Eye (tissue), 1 donor: ENCODE measurements at places on chromosomes 2 and 18.

- DNase-seq = no peak
These were observed 68.6 kb downstream of the GATA6 start for GRCh38 chr18:22238036-22238435.

DNA sequence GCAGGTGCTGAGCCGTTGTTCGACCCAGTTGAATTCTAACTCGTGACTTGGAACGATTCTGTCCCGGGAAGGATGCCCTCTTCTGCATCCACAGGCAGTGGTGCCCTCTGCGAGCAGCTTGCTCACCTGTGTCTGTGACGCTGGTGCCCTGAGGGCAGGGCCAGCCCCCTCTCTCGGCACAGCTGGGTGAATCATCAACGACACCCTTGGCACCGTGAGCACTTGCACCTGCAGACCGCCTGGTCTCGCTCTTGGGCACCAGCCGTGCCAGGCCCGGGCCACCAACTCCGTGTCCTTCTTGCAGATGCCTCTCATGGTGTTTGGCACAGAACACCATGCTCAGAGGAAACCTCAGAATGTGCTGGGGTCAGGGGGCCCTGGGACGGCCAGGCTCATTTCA is 75.0 kb downstream of the SLC66A2 start:
- no peak for DNase-seq

DNA sequence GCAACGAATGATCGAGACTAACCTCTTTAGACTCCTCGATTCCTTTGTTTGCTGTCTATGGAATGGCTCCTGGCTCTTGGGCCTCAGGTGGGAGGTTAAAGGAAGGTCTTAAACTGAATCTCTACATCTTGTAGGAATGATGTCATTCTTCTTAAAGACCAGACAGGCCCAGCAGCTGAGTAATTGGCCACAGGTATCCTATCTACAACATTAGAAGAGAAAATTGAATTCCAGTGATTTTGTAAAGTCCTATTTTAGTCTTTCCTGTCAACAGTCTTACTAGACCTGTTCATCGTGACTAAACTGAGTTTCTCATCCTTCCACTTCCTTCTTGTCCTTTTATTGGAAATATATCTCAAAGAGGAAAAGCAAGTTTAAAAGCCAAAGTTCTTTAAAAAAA is 274.8 kb downstream of the ALPK2 start:
- DNase-seq = no peak

GRCh38 chr2:14619441-14619840 is 13.1 kb upstream of the LRATD1 start:
- DNase-seq = no peak

GRCh38 chr2:124985270-124985669 is 960.2 kb downstream of the CNTNAP5 start:
- DNase-seq = no peak

GRCh38 chr18:45370255-45371010 is 244.8 kb upstream of the SLC14A2 start:
- peak; percentile 67 for DNase-seq

GRCh38 chr2:233011702-233012131 is 1.3 kb downstream of the NGEF start:
- no peak for DNase-seq

DNA sequence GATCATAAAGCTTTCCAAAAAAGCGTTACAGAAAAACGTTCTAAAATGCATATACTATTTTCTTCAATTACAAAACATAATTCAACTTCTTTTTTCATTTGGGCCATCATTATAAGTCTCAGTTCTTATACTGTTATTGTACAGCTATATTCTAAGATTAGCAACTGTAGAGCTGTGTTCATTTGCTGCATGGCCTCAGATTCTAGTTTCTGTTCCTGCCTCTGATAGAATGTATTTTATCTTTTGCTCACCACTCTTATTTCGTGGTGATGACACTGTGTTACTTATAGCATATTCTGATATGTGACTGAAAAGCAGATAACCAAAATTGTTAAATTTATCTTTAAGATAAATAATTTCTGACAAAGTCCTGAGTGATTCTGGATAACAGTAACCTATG is 67.2 kb downstream of the PTRHD1 start:
- no peak for DNase-seq

DNA sequence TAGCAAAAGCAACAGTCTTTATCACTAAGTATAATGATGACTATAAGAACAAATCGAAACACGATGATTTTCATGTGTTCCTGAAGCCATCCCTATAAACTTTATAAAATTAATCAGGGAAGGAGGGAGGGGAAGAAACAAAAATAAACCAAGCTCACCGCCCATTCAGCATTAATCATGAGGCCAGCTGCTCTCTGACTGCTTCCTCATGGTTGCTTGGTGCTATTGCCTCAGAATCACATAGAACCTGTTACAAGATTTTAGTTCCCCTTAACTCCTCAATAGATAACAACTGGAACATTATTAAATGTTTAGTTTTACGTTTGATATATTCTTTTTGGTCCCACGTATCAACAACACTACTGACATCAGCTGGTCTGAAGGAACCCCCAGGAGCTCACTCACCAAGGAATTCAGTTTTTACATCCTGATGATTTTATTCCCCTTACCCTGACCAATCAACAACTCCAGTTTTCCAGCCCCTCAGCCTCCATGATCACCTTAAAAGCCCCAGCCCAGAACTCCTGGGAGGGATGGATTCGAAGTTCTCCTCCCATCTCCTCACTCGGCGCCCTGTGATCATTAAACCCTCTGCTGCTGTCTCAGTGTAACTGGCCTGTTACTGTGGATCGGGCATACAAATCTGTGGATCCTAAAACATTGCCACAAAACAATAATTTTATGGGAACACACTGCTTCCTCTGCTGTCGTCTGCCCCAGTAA is 10.6 kb upstream of the HNRNPLL start:
- DNase-seq = no peak

GRCh38 chr18:9563331-9563730 is 51.0 kb downstream of the PPP4R1 start:
- DNase-seq = no peak

- DNase-seq = no peak
These were observed 311.9 kb downstream of the CCDC178 start for GRCh38 chr18:33128581-33128980.

- DNase-seq = no peak
These were observed 197 bp downstream of the GDF7 start for GRCh38 chr2:20667151-20667530.

GRCh38 chr18:48619016-48619415 is 80.2 kb downstream of the CTIF start:
- no peak for DNase-seq

DNA sequence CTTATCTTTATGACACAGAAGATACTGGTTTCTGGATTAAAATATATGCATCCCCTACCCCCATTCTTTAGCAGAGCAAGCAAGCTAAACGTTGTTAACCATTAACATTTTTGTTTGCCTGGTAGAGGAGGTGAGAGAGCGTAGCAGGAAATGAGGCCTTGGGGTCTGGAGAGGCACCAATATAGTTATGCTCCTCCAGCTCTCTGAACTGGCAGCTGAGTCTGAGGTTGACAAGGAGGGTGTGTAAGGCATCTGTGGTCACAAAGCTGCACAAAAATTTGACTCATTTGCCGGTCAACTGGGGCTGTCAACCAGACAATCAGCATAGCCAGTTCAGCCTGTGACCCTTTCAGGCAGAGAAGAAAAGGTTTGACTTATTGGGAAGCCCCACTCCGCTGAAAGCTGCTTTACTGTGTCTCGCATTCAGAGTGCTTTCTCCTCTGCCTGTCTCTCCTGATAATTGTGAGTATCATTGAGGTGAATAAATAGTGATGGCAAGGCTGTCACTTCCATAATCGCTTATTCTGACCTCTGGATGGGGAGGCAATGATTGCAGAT is 647.5 kb upstream of the SETBP1 start:
- DNase-seq = peak; percentile 56

GRCh38 chr2:12734914-12735654 is 18.3 kb downstream of the TRIB2 start:
- DNase-seq = no peak

- no peak for DNase-seq
These were observed 3.8 kb upstream of the NFE2L2 start for GRCh38 chr2:177268187-177268871.

GRCh38 chr2:2324119-2324518 is 7.0 kb downstream of the MYT1L start:
- peak; percentile 17 for DNase-seq

GRCh38 chr2:54106631-54107454 is 8.6 kb upstream of the ACYP2 start:
- peak; percentile 76 for DNase-seq

- DNase-seq = no peak
These were observed 277.3 kb upstream of the FN1 start for GRCh38 chr2:215712871-215713790.

GRCh38 chr2:217527590-217528202 is 475.1 kb downstream of the TNS1 start:
- no peak for DNase-seq

- no peak for DNase-seq
These were observed 199.6 kb downstream of the VAPA start for GRCh38 chr18:10113121-10114022.

DNA sequence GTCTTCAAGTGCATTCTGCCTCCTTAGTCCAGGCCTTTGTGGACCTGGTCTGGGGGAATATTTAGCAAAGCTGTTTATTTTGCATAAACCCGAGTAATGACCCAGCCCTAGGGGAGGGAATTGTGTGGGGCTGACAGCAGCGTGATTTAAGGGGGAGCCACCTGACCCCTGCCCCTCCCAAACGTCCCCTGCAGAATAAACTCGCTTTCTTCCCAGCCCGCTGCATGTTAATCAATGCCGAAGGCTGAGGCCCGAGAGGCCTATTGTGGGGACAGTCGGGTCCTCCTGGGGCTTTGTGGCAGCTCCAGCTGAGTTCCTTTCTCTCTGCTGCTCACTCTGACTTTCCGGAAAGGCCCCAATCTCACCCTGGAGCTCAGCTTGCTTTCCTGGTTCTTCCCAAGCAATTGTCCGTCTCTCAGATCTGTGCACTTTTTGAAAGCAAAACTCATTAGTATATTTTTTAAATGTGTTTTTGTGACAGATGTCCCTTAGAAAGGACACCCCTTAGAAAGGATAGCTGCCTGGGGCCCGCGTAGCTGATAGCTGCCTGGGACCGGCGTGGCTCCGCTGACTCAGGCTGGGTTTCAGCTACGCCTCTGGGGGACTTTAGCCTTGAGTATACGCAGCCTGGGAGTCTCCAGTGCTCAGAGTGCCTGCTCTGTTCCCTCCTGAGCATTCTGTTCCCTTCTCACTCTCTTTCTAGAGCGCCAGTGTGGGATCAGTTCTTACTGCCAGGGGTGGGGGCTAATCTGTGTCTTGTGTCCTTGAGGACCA is 158.3 kb downstream of the GLI2 start:
- DNase-seq = peak; percentile 91

DNA sequence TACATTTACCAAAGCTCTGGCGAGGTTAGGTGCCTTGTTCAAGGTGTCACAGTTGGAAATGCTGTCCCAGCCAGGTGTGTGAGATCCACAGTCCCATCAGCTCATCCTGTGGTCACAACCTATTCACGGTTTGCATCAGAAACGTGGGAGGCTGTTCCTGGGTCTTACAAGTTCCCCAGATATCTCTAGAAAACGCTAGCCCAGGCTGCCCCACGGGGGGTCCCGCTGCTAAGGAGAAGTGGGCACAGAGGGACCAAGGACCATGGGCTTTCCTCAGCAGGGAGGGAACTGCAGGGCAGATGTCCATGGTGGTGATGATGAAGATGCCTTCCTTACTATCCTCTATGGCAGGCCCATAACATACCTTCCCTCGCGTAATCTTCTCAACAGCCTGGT is 649 bp downstream of the FECH start:
- no peak for DNase-seq

DNA sequence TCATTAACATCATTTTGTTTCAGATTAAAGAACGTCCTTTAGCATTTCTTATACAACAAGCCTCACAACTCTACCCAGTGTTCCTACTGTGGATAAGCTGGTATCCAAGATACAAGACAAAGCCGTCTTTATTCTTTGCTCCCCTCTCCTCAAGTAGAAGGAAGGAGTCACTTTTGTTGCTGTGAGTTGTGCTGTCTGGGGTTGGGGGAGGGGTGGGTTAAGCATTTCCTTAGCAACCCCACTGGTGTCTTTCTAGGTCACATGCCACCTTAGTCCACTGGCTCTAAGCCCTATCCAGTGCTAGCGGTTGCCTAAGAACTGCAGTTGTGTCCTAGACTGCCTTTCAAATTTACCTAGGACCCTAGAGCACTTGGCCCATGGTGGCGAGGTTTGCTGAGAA is 155.6 kb upstream of the PIEZO2 start:
- no peak for DNase-seq

GRCh38 chr18:457521-458412 is 42.7 kb downstream of the COLEC12 start:
- DNase-seq = no peak
